ENCODE measurements at places on chromosomes 3 and 15. TPM values are rescaled to one million over a fixed set of nuclear protein-coding genes. Genes with fewer than 3 reads are reported as not detected.

Gene ITIH1
- not detected for total RNA-seq

Gene CD96
- not detected for total RNA-seq

Gene SGO1
- 15.5 TPM for total RNA-seq

GRCh38 chr15:76667943-76668715, 237.0 kb downstream of the SCAPER start:
- no peak for DNase-seq

GRCh38 chr3:168991803-168992202, 671.7 kb downstream of the MECOM start:
- peak; percentile 25 for DNase-seq

Gene KAT2B
- total RNA-seq: 11.0 TPM

Gene HSPBAP1
- 10.6 TPM for total RNA-seq

GRCh38 chr3:53255423-53255774, 423 bp downstream of the TKT start:
- peak; percentile 35 for DNase-seq

Gene SLC9A9
- 1.3 TPM for total RNA-seq

DNA sequence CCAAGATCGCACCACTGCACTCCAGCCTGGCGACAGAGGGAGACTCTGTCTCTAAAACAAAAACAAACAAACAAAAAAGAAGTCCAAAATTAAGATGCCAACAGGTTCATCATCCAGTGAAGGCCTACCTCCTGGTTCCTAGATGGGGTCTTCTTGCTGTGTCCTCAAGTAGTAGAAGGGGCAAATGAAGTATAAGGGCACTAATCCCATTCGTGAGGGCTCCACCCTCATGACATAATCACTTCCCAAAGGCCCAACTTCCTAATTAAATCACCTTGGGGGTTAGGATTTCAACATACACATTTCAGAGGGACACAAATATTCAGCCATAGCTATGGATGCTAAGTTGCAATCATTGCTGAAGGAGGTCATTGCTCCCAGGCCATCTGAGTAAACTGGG, 45.8 kb downstream of the PCNP start:
- no peak for DNase-seq

DNA sequence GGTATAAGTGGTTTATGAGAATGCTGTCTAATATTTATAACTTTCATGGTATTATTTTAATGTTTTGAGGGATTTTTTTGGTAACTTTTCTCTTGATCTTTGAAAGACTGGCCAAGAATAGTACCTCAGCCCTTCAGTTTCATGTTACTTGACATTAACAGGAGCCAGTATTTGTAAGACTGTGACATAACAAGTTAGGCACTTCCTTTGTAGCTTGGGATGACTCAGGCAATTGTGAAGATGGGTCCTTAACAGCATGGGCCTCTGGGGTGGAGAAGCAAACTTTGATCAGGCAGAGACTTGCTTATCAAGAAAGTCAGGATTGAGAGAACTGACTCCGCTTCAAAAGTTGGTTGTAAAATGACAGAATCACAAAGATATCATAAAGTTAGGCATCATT, 9.5 kb downstream of the LRRC49 start:
- DNase-seq: peak; percentile 68

Gene TADA3
- 31.3 TPM for total RNA-seq

GRCh38 chr3:63855333-63855940, 8.2 kb downstream of the THOC7 start:
- no peak for DNase-seq

GRCh38 chr3:141804778-141805639, 41.8 kb downstream of the GRK7 start:
- DNase-seq: no peak

DNA sequence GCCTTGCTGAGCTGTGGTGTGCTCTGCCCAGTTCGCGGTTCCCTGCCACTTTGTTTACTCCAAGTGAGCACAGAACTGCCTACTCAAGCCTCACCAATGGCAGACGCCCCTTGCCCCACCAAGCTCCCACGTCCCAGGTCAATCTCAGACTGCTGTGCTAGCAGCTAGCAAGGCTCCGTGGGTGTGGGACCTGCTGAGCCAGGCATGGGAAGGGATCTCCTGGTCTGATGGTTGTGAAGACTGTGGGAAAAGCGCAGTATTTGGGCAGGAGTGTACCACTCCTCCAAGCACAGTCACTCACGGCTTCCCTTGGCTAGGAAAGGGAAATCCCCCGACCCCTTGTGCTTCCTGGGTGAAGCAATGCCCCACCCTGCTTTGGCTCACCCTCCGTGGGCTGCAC, 45.0 kb downstream of the SLC12A6 start:
- no peak for DNase-seq

GRCh38 chr3:47661121-47661752, 82.6 kb upstream of the CSPG5 start:
- peak; percentile 8 for DNase-seq

DNA sequence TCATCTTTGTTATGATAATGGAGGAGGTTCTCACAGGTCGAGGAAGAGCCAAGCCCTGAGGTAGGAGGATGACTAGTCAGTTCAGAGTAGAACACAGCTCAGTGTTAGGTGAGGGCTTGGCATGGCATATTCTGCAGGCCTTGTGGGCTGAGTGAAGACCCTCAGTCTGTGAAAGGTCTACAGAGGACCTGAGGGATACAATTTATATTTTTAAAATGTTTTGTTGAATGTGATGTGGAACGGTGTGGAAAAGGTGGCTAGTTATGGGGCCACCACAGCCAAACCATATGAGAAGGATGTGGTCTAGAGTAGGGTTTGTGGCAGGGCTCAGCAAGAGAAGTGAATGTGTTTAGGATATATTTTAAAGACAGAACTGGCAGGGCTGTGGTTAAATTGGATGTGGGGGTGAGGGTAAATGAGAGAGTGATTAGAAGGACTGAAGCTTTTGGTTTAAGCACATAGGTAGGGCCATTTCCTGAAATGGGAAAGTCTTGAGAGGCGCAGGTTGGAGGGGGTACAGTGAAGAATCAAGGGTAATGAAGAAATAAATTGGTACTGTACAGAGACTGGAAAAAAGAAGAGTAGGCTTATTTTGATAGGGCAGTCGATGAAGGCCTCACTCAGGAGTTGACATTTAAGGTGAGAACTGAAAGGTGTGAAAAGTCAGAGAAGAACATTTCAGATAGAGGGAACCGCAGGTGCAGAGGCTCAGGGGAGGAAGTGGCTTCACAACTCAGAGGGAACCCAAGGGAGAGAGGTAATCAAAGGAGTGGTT, 60.5 kb downstream of the SPTSSB start:
- DNase-seq: no peak

GRCh38 chr15:29887721-29888120, 65.5 kb upstream of the TJP1 start:
- no peak for DNase-seq

DNA sequence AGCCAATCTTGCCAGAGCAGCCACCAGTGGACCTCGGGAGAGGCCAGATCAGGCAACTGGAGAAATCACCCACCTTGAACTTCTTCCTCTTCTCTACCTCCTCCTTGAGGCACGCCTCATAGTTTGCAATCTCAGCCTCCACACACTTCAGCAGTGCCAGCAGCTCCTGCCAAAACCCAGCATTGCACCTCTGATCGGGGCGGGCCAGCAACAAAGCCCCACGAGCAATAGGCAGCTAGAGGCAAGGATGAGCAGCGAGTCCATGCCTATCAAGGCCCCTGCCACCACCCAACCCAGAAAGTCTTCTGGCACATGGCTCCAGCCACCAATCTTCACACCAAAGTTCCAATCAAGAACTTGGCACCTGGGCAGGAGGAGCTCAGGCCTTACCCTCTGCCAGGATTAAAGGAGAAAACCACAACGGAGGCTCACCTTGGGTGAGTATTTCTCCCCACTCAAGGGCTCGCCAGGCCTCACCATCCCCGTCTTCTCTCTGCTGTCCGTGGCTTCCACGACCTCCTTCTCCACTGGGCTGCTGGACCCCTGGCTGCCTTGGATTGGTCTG, 42.1 kb downstream of the SEMA3G start:
- no peak for DNase-seq

Gene CFAP91
- total RNA-seq: 0.40 TPM

DNA sequence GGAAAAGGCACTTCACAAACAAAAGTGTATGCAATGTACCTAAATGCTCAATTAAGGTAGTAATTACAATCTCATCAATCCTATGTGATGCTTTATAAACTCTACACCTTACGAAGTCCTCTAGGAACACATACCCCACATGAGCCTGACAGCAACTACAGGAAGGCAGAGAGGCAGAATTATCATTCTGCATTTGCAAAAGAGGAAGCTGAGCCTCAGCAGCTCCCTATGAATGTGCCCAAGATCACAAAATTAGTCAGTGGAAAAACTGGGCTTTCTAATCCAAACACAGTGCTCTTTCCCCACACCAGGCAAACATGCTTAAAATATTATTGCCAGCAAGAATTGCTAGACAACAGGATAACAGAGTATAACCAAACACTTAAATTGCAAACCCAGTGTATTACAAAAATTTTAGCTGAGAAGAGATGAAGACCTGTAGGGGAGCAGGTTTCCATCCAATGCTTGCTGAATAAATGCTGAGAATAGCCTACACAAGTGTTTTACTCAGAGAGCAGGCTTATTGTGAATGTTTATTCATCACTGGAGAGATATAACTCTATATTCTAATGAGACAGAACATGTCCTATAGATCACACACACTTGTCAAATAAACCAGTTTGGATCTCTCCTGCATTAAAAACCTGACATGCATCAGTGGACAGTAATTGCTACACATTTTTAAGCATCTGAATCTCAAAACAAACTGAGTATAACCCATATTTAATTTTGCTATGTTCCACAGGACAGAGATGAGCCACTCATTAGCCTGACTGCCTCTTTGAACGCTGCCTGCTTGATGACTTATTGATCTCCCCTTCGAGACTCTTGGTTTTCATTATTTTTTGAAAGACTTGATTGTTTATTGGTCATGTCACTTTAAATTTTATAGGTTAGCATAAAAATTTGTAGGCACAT, 62.2 kb downstream of the PLCH1 start:
- no peak for DNase-seq

- DNase-seq: no peak
Observed at GRCh38 chr3:78794431-78794830, 973.4 kb downstream of the ROBO1 start.

Gene EIF3J
- total RNA-seq: 132 TPM

DNA sequence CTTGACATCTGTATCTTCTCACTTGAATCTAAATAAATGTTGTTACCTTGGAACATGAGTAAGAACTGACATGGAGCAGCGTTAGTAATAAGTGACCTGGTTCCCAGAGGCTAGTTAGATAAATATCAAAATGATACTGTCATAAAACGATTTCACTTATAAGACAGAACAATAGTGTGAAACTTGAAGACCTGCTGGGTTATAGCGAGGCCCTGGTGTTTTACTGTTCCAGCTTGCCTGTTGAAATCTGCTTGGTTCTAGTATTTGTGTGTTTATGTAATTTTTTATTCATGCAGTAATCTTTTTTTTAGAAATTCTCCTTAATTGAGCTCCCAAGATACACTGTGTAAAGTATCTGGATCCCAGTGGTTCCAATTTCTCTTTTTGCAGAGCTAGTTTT, 129.4 kb downstream of the CACNA2D3 start:
- no peak for DNase-seq

DNA sequence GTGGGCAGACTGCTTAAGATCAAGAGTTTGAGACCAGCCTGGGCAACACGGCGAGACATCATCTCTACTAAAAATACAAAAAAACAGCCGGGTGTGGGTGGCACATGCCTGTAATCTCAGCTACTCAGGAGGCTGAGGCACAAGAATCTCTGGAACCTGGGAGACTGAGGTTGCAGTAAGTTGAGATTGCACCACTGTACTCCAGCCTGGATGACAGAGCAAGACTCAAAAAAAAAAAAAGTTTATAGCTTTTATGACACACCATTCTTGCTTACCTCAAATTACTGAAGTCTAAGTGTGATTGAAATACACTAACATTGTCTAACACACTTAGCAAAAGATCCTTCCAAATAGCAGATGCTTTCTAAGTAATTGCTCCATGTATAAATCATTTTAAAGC, 207.6 kb downstream of the STAG1 start:
- no peak for DNase-seq

DNA sequence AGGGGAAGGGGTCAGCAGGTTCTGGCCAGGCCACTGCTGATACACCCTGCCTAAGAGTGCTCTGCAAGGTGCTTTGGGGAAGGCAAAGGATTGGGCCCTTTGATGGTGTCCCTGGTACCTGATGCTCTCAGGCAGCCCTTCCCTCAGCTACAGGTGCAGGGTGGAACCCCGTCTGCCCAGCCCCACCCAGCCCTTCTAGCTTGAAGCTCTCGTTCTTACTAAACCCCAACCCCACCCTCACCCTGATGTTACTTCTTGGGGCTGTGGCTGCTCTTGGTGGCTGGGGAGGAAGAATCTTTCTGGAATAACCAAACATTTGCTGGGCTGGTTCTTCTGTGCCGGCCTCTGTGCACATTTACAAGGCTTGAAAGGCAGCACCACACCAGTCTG, 6.4 kb downstream of the GNAI2 start:
- no peak for DNase-seq

Gene ARID3B
- 10.0 TPM for total RNA-seq

DNA sequence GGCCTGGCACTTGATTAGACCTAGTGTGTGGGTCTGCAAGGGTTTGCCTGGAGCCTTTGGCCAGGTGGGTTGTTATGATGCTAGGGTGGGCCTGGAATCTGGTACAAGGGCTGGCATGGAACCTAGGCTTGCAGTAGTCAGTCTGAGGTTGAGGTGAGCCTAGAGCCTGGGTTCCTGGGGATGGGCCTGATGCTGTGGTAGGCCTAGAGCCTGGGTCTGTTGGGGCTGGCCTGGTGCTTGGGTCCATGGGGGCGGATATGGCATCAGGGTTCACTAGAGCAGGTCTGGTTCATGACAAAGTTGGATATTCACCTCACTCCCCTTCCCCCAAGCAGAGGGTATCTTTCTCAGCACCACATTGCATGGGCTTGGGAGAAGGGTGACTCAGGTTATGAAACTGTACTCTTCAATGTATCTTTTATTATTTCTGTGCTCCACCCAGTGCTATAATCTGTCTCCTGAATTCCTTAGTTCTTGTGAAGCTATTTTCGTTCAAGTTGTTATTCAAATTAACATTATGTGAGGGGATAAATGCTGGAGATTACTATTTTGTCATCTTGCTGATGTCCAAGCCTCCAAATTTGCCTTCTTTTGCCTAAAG, 274.4 kb downstream of the NFKBIZ start:
- no peak for DNase-seq

DNA sequence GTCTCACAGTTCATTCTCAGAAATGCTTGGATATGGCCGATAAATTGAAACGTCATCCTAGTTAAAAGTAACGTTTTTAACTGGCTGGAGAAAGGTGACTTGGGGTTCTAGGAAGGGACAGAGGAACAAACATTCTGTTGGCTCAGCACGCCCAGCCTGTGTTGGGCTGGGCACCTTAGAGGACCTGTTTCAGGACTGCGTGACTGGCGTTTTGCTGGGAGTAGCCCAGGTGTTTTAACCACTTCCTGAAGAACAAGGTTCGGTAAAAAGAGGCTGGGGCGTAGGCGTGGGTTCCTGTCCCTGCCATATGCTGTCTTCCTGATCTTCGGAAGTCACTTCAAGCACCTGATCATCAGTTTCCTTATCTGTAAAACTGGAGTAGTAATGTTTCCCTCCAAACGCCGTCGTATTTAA, 1.1 kb upstream of the TLNRD1 start:
- no peak for DNase-seq

GRCh38 chr3:142940000-142940399, 23.5 kb downstream of the PAQR9 start:
- DNase-seq: no peak
